GM13976 (cell line): ENCODE measurements at places on chromosomes 13 and 19.

- no peak for DNase-seq
Measured at GRCh38 chr13:60617991-60618733, 221.1 kb downstream of the TDRD3 start.

- DNase-seq = no peak
Measured at GRCh38 chr13:80334597-80335260, 6.2 kb downstream of the SPRY2 start.

GRCh38 chr19:58566989-58567388, 6.1 kb downstream of the MZF1 start:
- DNase-seq = no peak

- DNase-seq = peak; percentile 93
Measured at GRCh38 chr19:34254046-34254697, at the start of gene GARRE1. GARRE1 (plus strand) TSS chr19:34254554; CDS start chr19:34300474, 45,920 bp downstream.

- no peak for DNase-seq
Measured at GRCh38 chr19:52142001-52142595, 2.4 kb upstream of the ZNF616 start.

DNA sequence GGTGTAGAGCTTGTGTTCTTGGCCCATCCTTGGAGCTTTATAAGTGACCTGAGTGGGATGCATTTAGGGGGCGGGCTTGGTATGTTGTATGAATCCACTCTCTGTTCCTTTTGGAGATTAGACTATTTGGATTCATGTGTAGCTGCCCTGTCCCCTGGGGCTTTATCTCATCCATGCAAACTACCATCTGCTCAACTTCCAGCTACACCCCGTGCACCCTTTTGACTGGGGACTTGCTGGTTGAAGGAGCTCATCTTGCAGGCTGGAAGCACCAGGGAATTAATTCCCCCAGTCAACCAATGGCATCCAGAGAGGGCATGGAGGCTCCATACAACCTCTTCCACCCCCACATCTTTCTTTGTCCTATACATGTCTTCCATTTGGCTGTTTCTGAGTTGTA, 6.1 kb downstream of the CLEC4M start:
- no peak for DNase-seq

GRCh38 chr13:21556051-21556450, 47.9 kb downstream of the MICU2 start:
- no peak for DNase-seq

- DNase-seq = no peak
Measured at GRCh38 chr19:16125737-16126495, 14.2 kb downstream of the RAB8A start.

- DNase-seq = no peak
Measured at GRCh38 chr13:66577358-66577757, 652.8 kb downstream of the PCDH9 start.

DNA sequence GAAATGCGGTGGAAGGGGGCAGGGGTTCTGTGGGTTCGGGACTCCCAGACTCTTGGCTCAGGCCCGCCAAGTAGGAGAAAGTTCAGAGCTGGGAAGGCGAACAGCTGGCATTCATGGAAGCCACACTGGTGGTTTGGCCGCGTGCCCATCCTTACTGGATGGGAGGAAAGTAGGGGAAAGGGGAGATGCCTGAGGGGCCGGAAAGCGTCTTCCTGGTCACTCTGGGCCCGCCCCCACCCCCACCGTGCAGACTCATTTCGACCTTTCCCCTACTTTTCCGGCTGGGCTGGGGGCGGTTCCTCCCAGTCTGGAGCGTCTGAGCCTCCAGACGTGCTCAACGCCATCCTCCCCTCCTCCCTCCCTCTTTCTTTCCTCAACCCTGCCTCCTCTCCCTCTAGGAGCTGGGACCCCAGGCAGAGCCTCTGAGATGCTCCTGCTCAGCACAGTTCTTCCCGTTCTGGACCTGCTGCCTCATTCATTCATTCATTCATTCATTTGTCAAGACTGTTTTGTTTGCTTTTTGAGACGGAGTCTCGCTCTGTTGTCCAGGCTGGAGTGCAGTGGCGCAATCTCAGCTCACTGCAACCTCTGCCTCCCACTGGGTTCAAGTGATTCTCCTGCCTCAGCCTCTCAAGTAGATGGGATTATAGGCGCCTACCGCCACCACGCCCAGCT, 3.5 kb downstream of the ANGPTL4 start:
- DNase-seq = no peak

GRCh38 chr19:13794398-13794756, 866 bp upstream of the ZSWIM4 start:
- DNase-seq = no peak

DNA sequence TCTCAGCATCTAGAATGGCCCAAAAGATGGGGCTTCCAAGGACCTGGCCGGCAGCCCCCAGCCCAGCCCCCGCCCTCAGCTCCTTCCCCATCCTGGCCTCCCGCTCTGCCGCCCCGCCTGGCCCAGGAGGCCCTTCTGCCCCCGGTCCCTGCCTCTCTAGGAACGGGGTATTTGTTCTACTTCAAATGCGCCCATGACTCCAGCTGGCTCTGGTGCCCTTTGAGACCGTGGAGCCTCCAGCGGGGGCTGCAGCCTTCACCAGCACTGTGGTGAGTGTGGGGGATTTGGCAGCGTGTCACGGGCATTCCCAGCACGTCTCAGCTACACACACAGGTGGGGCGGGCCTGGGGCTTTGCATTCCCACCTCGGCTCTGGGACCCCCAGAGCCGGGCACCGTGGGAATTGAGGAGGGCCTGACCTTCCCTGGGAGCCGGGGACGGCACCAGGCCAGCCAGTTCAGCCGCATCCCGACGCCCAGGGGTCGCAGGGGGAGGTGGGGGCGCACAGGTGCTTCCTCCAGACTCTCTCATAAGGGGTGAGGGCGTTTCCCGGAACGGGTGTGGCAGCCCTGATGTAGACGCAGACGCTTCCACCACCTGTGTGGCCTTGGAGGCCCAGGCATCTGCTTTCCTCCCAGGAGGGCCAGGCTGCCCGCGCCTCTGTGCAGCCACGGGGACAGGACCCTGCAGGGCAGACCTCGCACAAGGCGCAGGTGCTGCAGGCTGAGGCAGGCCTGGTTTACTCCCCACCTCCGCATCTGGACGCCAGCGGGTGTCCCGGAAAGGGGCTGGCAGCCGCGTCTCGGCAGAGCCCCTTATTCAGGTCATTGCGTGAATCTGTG, 947 bp downstream of the ATP4B start:
- DNase-seq = no peak

- peak; percentile 53 for DNase-seq
Measured at GRCh38 chr13:51781246-51782022, 22.5 kb downstream of the DHRS12 start.
